ENCODE measurements at places on chromosomes 16 and 17.
A peak's percentile ranks its signal among the peaks of the same experiment; 100 is the strongest.

GRCh38 chr17:20097330-20097729 is 88.2 kb downstream of the SPECC1 start:
- no peak for DNase-seq

- no peak for DNase-seq
These were observed 15.1 kb downstream of the ASPSCR1 start for GRCh38 chr17:81992306-81993102.

- peak; percentile 43 for DNase-seq
These were observed 1.7 kb upstream of the CDH11 start for GRCh38 chr16:65123396-65124211.

- DNase-seq = peak; percentile 22
These were observed 47.3 kb downstream of the RPH3AL start for GRCh38 chr17:305090-305976.

DNA sequence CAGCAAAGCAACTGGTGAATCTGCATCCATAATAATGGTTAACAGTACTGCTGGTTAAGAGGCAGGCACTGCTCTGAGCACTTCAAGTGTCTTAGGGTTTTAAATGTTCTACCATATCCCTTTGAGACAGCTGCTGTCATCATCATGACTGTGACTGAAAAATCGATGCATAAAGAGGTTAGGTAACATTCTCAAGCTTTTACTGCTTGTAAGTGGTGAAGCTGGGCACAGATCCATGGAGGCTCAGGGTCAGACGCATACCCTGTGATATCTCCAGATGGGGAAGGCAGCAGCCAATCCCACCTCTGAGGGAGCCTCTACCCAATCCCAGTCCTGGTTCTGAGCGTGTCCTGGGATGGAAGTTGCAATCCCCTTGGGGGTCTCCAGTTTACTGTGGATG is 57.6 kb upstream of the SOX9 start:
- no peak for DNase-seq

DNA sequence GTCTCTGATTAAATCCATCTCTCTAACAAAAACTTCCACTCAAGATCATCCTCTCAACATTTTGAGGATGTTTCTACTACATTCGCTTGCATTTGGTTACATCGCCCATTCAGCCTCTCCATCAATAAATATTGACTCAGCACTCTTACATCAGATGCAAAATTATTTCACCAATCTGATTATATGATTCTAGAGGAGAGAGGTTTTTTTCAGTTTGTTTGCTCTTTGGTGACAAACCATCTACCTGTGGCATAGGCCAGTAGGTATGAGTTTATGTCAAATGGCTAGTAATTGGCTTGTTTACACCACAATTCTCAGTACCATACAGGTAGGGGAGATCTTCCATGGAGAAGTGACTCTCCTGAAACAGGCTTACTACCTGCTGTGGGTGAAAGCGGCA is 52.3 kb downstream of the TOX3 start:
- no peak for DNase-seq

- DNase-seq = no peak
These were observed 16.6 kb downstream of the MYO18A start for GRCh38 chr17:29163563-29163962.

All from dorsolateral prefrontal cortex (tissue), 122 donors.